ENCODE measurements at places on chromosomes 5 and 9.

- DNase-seq, result no peak
These were observed 25.2 kb downstream of the SHC3 start for GRCh38 chr9:89153232-89154017.

- no peak for DNase-seq
These were observed 124.3 kb downstream of the ENC1 start for GRCh38 chr5:74516211-74516636.

DNA sequence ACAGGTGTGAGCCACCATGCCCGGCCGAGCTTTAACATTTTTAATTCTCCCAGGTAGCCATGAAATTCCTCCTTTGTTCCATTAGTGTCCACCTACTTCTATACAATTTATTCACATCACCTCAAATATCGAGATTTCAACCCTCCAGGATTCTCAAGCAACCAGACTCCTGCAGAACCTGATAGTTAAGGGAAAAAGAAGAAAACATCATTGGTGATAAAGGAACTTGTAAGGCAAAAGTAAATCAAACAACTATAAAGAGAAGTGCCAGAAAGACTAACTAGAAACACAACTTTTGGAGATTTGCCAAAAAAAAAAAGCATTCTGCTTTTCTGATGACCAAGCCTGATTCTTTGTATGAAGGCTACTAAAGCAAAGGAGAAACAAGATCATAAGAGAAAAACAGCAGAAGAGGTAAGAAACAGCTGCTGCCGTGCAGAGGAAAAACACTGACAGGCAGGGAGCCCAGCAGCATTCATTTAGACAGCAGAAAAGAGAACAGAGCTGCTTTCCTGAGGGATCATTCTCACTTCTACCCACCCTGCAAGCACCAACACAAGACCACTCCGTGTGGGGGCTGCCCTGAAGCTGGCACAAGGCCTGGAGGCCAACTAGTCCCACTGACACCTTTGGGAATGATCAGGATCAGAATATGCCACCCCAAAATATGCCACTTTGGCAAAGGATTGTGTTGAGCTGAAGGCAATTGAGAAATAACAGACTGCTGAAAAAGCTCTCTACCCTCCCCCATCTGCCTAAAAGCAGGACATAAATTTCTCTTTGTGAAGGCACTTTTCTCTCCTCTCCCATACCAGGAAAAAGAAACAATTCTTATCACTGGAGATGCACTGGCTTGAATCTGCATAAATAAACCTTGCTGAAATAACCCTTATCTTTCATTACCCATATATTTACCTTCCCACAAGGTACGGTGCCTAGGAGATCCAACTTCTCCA lies 75.1 kb downstream of the ALDH7A1 start:
- peak; percentile 27 for DNase-seq

DNA sequence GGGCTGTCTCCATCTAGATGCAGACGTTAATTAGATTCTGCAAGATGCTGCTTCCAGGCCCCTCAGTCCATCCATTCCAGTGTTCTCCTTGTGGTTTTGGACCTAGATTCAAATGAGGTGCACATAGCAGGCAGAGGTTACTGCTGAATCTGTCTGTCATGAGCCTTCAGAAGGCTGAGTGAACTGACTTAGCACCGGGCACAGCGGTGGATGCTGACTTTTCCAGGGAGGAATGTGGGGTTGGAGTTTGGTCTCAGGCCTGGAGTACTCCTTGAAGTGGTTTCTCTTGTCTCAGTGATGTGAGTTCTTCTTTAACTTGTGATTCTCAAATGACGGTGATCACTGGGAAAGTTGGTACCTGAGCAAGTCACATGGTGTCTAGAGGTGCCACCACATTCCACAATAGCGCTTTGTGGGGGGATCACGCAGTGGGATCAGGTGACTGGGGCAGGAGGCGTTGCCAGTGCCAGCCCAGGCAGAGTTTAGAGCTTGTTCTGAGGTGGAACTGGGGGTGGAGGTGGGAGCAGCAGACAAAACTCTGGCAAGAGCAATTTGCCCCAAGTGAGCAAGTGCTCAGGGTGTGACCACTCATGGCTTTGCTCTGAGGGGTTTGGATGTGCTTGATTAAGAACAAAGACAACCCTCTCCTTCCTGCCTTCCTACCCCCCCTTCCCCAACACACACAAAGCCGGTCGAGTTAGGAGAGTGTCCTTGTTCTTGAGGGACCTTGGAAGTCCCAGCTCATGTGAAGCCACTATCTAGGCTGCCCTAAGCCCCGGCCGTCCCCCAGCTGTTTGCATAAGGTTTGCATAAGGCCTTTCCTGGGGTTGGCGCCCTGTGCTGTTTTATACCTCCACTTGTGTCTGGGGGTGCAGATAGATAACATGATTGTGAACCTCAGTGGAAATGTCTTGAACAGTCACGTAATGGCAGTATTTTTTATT lies 25.1 kb downstream of the JADE2 start:
- DNase-seq, result no peak

- no peak for DNase-seq
These were observed 12.8 kb upstream of the MACIR start for GRCh38 chr5:103245761-103246160.

Measured in midbrain (tissue), 1 donor.